ENCODE measurements at places on chromosomes 4 and X.

GRCh38 chrX:17104433-17104832 lies 158.0 kb downstream of the REPS2 start:
- DNase-seq = no peak

DNA sequence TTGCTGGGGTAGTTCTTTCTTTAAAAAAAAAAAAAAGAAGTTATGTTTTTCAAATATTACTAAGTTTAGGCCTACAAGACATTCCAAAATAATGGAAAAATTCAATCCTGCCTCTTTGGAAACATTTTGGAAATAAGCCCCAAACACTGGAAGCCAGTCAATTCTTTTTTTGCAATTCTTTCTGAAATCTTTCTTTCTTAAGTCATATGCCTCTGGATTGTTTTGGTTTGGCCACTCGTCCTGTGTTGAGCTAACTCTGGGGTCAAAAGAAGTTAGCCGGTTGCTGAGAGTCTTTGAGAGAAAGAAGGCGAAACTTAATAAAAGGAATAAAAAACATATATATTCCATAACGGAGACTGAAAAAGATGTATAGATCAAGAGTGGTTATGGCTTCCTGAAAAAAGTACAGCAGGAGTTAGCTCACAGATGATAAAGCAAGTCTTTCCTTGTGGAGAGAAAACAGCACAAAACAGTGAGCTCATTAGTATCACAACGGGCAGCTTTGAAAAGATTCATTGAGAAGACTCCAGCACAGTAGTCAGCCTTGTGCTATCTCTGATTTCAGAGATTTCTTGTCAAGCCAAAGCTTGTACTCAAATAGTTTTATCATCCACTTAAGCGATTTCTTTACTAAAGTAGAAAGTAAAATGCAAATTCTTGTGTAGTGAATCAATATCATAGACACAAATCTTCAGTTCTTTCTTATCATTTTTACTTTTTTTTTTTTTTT lies 64.8 kb downstream of the PLS3 start:
- no peak for DNase-seq

GRCh38 chr4:186318481-186318880 lies 52.5 kb downstream of the F11 start:
- DNase-seq = no peak

- DNase-seq = no peak
Observed at GRCh38 chrX:45309096-45309495, 108.4 kb upstream of the DIPK2B start.

DNA sequence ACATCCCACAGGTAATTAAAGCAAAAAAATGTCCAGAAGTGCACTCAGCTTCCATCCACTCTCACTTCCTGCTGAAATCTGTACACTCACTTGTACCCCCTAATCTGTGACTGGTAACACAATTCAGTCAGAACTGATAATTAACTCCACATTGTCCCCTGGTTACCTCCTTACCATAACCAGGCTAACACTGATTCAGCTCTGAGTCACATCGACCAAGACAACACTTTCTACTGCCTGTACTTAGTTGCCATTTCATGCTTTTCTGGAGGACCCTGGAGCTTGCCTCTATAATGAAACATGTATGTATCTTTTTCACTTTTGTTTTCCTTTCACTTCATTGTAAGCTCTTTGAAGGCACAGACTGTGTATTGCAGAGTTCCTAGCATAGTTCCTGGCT lies 130.9 kb upstream of the GABRG1 start:
- DNase-seq = no peak

DNA sequence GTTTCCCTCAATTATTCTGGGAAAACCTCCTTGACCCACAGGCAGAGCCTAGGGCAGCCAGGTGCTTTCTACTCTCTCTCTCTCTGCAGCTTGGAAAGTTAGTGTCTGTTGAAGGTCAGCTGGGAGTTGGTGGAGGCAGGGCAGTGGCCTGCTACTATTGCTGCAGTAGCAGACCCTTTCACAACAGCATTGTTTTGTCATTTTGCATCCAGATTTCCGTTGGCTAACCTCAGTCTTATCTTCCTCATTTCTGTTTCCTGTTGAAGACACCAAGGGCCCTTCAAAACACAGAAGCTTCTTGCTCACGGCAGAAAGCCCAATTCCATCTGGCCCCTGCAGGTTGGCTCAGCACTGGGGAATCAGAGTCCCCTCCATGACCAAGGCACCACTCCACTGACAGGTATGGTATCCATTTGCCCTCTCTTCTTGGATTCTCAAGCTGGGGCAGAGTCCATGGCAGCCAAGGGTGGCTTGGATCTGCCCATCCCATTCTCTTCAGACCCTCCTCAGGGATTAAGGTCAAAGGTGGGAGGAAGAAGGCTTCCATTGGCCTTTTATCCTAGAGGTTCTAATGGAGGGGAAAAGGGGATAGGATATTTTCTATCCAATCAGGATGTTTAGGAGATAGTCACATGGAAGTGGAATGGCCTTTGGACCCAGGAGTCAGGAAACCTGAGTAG lies 24.6 kb downstream of the VSIG4 start:
- no peak for DNase-seq

GRCh38 chr4:186740822-186741221 lies 17.2 kb upstream of the FAT1 start:
- DNase-seq = no peak
